ENCODE measurements at places on chromosomes 3 and 15.

GRCh38 chr3:94285872-94286271 is 223.0 kb downstream of the NSUN3 start:
- DNase-seq, result no peak

DNA sequence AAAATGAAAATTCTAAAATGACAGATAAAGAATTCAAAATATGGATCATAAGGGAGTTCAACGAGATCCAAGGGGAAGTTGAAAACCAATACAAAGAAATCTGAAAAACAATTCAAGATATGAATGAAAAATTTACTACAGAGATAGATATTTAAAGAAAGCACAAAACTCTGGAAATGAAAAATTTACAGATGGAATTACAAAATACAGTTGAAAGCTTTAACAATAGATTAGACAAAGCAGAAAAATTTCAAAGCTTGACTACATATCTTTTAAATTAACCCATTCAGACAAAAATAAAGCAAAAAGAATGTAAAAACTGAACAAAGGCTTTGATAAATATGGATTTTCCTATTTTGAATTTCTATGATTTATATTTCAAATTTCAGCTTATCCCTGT is 211.1 kb downstream of the SLC9A9 start:
- DNase-seq, result no peak

DNA sequence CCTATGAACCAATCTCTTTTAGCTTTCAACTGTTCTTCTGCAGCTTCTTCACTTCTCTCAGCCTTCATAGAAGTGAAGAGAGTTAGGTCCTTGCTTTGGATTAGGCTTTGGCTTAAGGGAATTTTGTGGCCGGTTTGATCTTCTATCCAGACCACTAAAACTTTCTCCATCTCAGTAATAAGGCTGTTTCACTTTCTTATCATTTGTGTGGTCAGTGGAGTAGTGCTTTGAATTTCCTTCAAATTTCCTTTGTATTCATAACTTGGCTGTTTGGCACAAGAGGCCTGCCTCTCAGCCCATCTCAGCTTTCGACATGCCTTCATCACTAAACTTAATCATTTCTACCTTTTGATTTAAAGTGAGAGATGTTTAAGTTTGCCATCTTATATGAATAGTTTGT is 21.7 kb downstream of the DZIP1L start:
- no peak for DNase-seq

DNA sequence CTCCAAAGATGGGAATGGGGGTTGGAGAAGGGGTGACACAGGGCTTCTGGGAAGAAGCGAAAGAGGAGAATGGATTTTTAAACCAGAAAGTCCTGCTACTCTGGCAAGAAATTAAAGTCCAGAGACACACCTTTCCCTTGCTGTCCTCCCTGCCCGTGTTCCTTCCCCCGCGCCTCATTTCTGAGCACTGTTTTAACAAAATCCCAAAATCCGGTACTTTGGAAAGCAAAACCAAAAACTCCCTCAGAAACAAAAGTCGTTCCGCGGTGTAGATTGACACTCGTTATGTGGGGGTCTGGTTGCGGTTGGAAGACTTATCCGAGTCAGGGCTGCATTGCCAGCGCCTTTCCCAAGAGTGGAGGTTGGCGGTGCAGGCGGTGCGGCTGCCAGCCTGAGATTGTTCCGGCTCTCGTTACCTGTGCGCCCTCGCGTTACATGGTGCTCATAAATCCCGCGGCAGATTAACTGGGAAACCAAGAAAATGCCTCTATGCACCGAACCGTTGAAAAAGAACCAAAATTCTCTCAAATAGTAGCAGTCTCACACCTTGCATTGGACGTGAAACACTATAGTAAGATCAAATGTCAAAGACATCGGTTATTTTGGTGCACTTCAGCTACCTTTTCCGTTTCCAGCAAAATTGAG is 217.7 kb downstream of the MEIS2 start:
- no peak for DNase-seq

DNA sequence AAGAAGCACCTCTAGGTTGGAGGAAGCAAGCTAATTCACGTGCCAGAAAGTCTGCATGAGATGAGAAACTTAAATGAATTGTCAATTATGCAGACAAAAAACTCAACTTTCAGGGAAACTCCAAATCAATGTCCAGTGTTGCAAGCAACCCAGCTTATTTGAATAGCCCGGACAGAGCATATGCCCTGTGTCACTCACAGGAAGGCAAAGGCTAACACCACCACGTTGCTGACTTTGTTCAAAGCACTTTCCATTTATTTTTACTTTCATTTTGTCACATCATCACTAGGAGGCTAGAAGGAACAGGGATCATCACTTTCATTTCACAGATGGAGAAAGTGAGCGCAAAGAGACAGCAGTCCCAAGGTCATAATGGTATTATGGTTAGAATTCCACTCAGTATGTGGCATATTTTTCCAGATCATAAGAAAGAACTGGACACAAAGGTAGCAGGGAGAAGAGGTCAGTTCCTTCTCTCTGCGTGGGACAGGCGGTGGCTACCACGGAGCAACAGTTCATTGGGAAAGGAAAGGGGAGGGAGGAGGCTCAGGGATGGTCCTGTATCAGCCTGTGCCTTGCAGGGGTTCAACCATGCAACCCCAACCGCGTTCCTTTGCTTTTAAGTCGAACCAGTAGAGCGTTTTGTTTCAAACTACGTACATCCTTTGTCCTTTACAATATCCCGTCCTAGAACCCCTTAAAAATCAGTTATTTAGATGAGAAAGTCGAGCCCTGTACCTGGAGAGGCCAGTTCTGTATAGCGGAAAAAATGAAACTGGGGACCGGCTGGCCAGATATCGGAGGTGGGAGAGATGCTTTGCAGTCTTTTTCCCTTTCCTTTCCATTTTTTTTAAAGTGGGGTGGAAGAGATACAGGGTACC is 1.1 kb downstream of the HEG1 start:
- no peak for DNase-seq

DNA sequence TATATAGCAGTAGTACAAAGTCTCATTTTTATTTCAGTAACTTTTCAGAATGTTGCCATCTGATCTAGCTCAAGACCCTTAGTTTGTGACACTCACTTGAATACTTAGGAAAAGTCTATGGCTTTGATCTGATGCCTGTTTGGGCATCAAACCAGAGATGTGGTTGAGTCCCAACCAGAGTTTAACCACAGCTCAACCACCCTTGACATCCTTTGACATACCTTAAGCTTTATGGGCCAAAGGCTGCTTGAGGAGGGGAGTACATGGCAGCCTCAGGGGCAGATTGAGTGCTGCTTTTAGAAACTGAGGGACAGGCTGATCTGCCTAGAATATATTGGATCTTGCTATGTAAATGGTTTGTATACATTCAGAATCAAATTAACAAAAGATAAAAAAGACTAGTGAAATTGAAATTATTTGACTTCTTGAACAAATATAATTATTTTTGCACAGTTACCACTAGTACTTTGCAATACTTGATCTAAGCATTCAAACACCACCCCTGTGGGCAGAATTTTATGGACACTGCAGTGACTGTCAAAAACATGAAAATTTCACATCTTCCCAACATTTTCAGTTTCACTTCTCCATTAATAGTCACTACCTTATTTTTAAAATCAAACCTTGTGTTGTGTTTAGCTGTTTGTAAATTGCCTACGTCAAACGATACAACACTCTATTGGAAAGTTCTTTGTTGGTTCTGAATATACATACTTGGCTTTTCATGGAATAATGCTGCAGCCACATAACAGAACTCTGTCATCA is 199.8 kb downstream of the UBE2E2 start:
- DNase-seq, result no peak

DNA sequence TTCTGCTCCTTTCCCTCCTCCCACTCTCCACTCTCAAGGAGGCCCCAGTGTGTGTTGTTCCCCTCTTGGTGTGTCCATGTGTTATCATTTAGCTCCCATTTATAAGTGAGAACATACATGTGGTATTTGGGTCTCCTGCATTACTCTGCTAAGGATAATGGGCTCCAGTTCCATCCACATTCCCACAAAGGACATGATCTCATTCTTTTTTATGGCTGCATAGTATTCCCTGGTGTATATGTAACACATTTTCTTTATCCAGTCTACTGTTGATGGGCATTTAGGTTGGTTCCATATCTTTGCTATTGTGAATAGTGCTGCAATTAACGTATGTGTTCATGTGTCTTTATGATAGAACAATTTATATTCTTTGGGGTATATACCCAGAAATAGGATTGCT is 144.0 kb upstream of the MEF2A start:
- no peak for DNase-seq

DNA sequence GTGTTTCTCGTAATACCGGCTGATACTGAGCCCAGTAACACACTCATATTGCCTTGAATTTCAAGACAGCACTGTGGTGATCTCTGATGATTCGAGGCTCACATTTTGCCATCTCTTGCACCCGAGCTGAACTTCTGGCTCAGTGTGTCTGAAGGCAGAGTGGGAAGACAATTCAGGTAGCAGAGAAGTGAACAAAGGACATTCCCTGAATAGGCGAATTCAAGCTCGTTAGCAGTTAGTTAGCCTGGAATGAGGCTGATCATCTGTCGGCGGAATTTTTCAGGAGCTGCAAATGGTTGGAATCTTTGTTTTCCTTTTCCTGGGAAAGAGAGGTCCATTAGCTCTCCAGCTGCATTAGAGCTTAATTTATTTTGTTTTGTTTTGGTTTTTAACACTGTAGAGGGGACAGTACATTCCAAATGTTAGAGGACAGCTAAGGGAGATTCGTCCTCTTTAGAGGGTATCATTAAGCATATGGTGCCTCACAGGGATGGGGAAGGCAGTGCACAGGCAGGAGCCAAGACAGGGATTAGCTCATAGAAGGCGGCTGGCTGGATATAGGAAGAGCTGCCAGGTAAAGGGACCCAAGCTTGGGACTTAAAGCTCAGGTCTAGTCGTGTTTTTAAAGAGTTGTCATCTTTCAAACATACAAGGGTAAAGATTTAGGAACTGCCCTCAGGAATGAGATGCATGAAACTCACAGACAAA is 119.7 kb upstream of the DLG1 start:
- DNase-seq, result no peak

- DNase-seq, result no peak
These were observed 619.8 kb upstream of the ZNF717 start for GRCh38 chr3:76405196-76405595.

- no peak for DNase-seq
These were observed 38.0 kb downstream of the TXNRD3 start for GRCh38 chr3:126616931-126617330.

DNA sequence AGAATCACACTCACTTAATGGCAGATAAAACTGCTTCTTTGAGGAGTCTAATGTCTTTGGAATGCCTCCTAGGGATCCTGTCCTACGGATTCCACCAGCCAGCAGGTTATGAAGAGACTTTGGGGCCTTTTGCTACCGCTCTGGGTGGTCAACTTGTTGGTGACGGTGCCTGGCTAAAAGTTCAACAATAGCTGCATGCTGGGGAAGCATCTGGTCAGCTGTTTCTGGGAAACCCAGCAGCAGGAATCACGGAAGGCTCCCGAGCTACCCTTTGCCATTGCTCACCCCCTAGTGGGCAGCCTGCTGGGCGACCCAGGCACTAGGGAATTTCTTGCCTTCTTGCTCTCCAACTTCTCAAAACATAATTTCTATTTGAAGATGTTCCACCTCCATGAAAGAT is 263.3 kb downstream of the NEK10 start:
- DNase-seq, result no peak

- DNase-seq, result no peak
These were observed 36.8 kb downstream of the TRANK1 start for GRCh38 chr3:36907911-36908646.

- DNase-seq, result no peak
These were observed 8.4 kb upstream of the ANP32A start for GRCh38 chr15:68829068-68829467.

- DNase-seq, result no peak
These were observed at the start of gene SFMBT1 for GRCh38 chr3:53045518-53046170. Gene SFMBT1, minus strand, starts transcription at chr3:53046073. Its CDS starts 76,945 bp downstream, at chr3:52969128.

GRCh38 chr3:106740116-106740515 is 637.1 kb upstream of the CCDC54 start:
- DNase-seq, result no peak

DNA sequence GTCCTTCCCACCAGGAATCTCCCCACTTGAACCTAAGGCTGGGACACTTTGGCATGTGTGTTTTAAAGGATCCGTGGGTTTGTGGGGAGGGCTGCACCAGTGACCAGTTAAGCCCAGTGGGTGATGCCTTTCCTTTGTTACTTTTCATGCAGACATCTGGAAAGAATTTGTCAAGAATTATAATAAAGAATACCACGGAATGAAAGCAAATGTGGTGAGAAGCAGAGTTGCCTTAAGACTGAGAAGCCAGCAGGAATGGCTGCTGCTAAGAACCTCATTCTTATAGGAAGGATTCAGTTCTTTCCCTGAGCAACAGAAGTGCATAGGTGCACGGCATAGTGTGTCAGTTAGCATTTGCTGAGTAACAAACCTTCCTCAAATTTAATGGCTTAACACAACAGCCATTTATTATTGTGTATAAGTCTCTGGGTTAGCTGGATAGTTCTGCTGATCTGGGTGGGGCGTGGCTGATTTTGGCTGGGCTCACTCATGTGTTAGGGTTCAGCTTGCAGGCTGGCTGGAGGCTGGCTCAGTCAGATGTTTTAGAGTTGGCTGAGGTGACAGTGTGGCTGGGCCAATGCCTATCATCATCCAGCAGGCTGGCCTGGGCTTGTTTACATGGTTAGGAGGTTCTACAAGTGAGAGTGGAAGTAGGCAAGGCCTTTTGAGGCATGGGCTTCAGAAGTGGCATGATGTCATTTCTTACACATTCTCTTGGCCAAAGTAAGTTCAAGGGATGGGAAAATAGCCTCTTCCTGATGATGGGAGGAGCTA is 262.7 kb upstream of the CTDSPL start:
- DNase-seq, result no peak

DNA sequence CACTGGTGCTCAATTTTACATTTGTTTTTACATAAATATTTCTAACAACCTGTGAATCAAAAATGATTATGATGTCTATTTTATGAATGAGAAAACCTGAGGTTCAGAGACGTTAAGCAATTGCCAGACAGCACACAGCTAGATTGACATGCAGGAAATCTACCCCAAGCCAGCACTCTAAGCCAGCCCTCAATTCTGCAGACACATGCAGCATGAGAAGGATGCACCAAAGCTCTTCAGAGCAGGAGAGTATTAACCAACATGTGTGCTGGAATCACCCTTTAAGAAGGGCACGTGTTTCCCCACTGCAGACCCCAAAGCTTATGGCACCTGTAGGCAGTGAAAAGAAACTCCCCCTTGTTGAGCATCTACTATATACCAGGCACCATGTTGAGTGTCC is 126.1 kb upstream of the ARHGEF3 start:
- no peak for DNase-seq

GRCh38 chr3:55487381-55488241 is 505 bp upstream of the WNT5A start:
- no peak for DNase-seq

GRCh38 chr3:186635532-186635931 is 4.7 kb upstream of the FETUB start:
- no peak for DNase-seq

- DNase-seq, result no peak
These were observed 93.6 kb upstream of the ATP2B2 start for GRCh38 chr3:10599017-10599416.

Measured in NCI-H1436 treated with DMSO at 0.1 percent for 48 hours (cell line).